M059J (cell line): ENCODE measurements at places on chromosomes 12 and 14. TPM values are rescaled to one million over a fixed set of nuclear protein-coding genes. Genes with fewer than 3 reads are reported as not detected.

- DNase-seq, result peak; percentile 66
Measured at GRCh38 chr12:92108651-92109050, 37.0 kb downstream of the BTG1 start.

DNA sequence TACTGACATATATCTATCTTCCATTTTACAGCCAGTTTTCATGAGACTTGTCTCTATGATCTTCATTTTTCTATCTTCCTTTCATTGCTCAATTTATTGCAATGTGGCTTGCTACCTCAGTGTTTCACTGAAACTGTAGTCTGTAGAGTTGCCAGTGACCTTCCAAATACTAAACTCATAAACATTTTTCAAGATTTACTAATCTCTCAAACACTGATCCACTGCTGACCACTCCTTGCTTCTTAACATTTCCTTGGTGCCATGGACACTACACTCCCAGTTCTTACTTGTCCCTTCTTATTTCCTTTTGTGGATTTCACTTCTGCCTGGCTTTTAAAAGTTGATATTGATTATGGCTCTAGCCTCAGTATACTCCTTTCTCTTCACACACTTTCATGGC lies 95.4 kb upstream of the SLCO1C1 start:
- DNase-seq, result peak; percentile 29

DNA sequence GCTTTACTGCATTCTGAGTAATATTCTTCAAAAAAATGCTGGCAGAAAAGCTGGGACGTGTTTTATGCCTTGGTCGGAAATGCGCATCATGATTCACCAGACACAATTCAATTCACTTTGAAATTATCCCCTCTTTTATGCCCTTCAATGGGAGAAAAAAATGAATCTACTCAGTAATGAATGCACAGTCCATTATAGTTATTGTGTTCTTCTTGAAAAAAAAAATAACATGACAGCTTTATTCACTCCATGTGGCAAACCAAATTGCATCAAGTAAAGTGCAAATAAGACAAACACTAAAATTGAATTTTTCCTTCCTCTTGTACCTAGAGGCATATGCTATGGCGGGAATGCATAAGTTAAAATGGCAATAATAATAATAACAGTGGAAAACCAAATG lies 159.4 kb upstream of the IFNG-AS1 start:
- DNase-seq, result no peak

ZC2HC1C gene
- total RNA-seq, result 1.3 and 9.8 TPM in 2 replicates

- no peak for DNase-seq
Measured at GRCh38 chr12:100356644-100357223, at the start of gene SLC17A8. Gene SLC17A8, plus strand, starts transcription at chr12:100357074. Its CDS starts 318 bp downstream, at chr12:100357392.

- no peak for DNase-seq
Measured at GRCh38 chr12:81968421-81968820, 209.3 kb upstream of the PPFIA2 start.

DNA sequence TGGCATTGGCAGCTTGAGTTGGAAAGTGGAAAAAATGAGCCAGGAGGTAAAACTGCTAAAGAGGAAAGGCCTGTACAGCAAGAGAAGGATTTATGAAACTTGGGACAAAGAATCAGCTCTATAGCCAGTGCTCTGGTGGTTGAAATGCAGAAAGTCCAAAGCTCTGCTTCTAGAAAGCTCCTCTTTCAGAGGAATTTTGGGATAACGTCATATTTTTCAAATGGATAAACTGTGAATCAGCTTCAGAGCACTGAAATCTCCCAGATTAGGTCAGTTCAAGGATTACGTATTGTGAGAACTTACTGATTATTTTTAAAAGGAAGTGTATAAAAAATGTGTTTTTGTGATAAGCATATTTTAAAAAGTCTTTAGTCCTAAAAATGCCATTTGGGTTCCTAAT lies 203.1 kb upstream of the CNOT2 start:
- no peak for DNase-seq

- DNase-seq, result no peak
Measured at GRCh38 chr12:75611041-75611440, 99.6 kb upstream of the KRR1 start.

DNA sequence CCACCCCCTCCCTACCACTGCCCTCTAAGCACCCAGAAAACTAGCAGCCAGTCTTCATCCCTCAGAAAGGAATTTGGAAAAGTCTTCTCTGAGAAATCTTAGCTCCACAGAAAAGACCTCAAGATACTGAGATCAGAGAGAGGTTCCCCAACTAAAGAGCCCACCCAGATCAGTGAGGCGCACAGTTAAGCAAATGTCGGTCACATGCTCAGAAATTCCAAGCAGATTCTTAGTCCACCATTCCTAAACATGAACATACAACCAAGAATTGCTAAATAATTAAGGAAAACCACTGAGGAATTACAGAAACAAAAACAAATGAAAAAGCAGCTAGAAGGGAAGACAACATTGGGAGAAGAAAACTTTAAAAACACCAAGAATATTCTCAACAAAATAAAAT lies 32.3 kb downstream of the MED13L start:
- DNase-seq, result no peak

DNA sequence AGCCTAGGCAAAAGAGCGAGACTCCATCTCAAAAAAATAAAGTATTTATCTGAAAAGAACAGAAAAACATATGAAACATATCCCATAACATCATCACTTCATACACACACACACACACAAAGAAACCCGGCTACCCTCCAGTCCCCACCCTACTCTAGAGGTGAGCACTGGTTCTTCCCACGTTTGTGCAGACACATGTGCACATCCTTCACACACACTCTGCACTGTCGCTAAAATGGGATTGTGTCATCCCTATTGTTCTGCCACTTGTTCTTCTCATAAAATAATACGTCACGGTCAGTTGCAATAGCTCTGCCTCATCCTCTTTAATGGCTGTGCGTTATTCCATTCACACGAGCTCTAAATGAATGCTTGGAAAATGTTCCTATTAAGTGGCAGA lies 85.9 kb upstream of the ANO2 start:
- DNase-seq, result no peak

GRCh38 chr12:127771546-127771945 lies 495.4 kb upstream of the TMEM132C start:
- no peak for DNase-seq

GRCh38 chr14:80669426-80669825 lies 272.1 kb downstream of the CEP128 start:
- peak; percentile 55 for DNase-seq

GRCh38 chr12:132534076-132534475 lies 44.1 kb downstream of the FBRSL1 start:
- DNase-seq, result no peak

PDZRN4 gene
- not detected in 2 replicates for total RNA-seq

- no peak for DNase-seq
Measured at GRCh38 chr12:122327494-122328385, 61.4 kb upstream of the VPS33A start.

GRCh38 chr12:114918535-114919233 lies 234.7 kb upstream of the TBX3 start:
- peak; percentile 98 for DNase-seq

DNA sequence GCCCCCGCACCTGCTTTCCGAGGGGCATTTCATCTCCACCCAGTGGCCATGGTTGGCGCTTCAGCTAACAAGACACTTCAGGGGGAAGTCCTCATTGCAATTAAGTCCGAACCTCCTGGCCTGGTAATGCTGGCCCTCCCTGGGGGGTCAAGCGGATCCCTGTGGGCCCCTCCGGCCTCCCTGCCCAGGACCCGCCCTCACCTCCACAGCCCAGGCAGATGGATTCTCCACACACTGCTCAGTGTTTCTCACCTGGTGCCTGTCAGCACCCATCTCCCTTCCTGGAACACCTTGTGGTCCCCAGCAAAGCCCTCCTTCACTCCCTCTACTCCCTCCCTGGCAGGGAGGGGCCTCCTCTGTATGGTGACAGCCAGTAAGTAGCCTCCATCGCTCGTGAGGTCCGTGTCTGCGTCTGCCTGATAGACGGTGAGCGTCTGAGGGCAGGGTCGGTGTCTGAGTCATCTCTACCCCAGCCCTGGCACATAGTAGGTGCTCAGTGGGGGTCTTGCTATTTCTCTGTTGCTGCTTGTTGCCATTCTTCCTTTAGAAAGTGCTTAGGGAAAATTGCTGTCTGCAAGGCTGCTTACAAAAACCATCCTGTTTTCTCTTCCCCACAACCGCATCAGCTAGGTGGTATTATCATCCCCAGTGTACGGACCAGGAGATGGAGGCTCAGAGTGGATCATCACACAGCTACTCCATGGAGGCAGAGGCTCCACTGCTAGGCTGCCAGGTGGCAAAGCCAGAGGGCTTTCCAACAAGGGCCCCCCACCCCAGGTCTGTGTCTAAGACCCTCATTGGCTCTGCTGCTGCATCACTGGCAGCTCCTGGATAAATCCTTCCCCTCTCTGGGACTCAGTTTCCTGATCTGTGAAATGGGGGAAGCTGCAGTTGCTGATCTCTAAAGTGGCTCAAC lies 39.7 kb upstream of the EML1 start:
- DNase-seq, result no peak

DNA sequence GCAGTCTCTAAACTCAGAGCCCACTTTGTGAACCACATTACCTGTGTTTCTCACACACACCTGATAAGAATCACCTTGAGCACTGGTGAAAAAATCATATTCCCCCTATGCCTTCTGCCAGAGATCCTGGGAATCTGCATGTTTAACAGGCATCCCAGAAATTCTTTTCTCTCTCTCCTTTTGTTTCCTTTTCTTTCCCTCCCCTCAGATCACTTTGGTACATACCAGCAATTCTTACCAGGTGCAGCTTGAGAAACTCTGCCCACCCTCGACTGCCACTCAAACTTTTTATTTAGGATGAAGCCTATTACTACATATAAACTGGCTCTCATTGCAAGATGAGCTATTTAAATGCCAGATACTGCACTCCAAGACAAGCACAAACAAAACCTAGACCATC lies 36.0 kb downstream of the HECTD4 start:
- no peak for DNase-seq

KRT75 gene
- 0.02 TPM in 1 of 2 replicates, not detected in the other for total RNA-seq

DNA sequence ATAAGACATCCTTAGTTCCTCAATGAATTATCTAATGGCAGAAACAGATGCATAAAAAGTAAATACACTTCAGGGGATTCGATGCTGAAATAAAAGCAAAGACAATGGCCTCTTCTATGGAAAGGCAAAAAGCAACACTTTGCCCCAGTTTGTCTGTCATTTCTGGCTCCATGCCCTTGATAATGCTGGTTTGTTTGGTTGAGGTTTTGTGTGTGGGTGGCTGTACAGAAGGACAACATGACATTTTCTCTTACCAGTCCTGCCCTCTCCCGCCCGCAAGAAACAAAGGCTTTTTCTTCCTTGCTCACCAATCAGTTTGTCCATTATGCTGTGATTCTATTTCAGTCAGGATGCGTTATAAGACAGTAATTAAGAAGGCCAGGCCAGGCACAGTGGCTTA lies 18.1 kb upstream of the WDR89 start:
- no peak for DNase-seq

- no peak for DNase-seq
Measured at GRCh38 chr14:101019990-101020710, 116.6 kb upstream of the RTL1 start.

YBX3 gene
- 44.7 and 46.6 TPM in 2 replicates for total RNA-seq

GRCh38 chr14:55706893-55707292 lies 126.9 kb downstream of the KTN1 start:
- no peak for DNase-seq

DNA sequence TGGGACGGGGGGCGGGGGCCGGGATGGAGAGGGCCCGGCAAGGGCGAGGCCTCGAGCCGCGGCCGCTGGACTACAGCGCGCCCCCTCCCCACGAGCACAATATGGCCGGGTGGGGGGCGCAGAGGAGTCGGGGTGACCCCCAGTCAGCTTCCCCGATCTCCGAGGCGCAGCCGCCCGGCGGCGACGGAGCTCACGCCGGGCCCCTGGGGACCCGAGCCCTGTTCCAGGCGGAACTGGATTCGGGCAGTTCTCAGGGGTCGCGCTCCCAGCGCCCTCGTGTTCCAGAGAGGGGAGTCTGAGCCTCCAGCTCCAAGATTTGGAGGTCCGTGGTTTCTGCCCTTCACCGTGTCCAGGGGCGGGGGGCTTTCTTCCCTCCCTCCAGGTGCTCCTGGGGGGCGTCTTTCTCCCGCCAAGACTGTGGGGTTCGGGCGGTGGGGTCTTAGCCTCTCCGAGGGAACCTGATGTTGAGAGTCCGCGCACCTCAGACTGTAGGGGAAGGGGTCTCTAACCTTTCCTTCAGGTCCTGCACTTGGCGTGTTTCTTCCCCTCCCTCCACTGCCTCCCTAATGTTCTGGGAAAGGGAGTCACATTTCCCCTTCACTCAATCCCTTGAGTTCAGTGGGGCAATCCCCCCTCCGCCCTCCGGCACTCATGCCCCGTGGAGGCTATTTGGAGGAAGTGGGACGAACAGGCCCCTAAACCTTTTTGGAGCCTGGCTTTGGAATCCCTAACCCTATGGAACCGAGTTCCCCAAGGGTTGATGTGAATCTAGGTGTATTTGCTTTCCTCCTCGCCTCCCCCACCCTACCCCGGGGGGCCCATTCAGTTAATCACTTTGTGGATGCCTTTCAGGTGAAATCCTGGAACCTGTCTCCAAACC lies 584 bp downstream of the ACVR1B start:
- DNase-seq, result no peak

DNA sequence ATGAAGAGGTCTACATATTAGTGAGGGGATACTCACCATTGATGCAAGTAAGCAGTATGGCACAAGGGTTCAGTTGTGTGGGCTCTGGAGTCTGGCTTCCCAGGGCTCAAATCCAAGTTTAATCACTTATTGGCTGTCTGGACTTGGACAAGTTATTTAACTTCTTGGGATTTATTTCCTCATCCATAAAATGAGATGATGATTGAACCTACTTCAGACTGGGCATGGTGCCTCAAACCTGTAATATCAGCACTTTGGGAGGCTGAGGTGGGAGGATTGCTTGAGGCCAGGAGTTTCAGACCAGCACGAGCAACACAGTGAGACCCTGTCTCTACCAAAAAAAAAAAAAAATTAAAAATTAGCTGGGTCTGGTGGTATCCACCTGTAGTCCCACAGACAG lies 67.9 kb downstream of the KCNK10 start:
- no peak for DNase-seq

KDM2B gene
- total RNA-seq, result 17.0 and 30.1 TPM in 2 replicates

DNA sequence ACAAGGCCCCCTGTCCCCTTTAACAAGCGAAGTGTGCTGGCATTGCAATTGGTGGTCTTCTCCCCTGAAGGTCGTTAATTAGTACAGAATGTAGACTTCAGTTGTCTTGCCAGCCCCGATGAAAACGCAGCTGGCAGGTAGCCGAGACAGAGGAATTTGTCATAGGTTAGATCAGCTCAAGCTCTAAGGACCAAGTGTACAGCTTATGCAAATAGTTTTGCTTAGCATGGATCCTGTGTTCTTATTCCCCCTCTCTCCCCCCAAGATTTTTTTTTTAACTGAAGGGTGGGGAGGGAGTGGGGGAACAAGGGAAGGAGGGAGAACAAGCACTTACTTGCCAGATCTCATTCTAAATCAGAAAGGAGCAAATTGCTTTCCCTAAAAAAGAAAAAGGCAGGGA lies 58.6 kb upstream of the PARP11 start:
- no peak for DNase-seq

GRCh38 chr12:24088751-24089509 lies 139.5 kb upstream of the SOX5 start:
- DNase-seq, result peak; percentile 22

DNA sequence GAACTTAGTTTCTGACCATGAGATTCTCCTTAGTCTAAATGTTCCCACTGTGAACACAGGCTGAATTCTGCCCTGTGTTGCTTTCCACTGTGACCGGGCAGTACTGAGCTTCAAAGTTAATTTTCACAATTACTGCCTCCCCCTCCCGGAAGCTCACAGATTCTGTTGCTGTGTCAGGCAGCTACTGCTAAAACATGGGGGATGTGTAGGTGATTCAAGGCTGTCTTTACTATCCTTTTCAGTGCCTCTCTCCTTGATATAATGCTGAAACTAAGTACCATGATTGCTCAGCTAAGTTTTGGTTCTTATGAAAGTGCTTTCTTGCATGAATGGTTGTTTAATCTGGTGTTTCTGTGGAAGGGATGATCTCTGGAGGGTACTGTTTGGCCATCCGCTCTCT lies 428.3 kb upstream of the NOVA1 start:
- no peak for DNase-seq
